Lung (tissue), 17 donors: ENCODE measurements at places on chromosomes 16 and 17. TPM values are rescaled to one million over a fixed set of nuclear protein-coding genes. Genes with fewer than 3 reads are reported as not detected.
A peak's percentile ranks its signal among the peaks of the same experiment; 100 is the strongest.

KRT27 gene
- polyA plus RNA-seq, result 1.5 TPM

TBC1D3E gene
- not detected for polyA plus RNA-seq

GPR142 gene
- polyA plus RNA-seq, result not detected

GRCh38 chr17:14201021-14201987 is 35.4 kb downstream of the CDRT15 start:
- DNase-seq, result peak; percentile 64

DNA sequence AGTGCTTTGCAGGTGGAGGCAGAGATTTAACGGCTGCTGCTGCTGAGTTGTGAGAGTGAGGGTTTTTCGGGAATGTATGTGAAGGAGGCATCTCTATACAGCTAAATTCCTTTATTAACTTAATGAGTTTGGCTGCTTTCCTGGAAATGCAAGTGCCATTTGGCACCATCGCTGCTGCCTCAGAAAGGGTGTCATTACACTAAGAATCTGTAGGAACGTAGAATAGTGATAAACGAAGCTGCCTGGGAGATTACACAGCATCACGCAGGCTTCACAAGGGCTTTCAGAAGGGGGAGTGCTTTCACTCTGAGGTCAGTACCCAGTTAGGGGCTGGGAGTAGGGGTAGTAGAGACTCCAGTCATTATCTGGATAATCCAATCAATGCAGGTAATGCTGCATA is 14.1 kb upstream of the NLRP1 start:
- DNase-seq, result no peak

DNA sequence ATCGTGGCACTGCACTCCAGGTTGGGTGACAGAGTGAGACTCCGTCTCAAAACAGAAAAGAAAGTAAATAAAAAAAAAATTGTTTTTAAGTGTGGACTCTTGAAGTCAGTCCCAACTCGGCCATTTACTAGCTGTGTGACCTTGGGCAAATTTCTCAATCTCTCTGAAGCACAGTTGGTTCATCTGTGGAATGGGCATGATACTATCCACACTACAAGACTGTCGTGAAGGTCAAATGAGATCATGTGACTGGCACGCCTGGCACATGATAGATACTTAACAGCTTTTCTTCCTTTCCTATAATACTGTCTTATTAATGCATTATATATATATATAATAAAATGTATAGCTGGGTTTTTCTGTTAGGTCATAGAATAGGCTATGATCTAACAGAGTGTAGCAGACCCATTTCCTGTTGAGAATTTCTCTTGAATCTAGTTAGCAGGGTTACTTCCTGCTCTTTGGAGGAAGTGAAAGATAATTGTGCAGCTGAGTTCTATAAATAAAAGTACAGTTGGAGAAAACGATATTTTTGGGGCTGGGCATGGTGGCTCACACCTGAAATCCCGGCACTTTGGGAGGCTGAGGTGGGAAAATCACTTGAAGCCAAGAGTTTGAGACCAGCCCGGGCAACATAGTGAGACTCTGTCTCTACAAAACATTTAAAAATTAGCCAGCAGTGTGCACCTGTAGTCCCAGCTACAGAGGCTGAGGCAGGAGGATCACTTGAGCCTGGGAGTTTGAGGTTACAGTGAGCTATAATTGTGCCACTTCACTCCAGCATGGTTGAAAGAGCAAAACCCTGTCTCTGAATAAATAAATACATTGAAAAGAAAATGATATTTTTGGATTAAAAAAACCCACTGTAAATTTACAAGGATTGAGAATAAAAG is 7.3 kb downstream of the MILR1 start:
- peak; percentile 21 for DNase-seq

DNA sequence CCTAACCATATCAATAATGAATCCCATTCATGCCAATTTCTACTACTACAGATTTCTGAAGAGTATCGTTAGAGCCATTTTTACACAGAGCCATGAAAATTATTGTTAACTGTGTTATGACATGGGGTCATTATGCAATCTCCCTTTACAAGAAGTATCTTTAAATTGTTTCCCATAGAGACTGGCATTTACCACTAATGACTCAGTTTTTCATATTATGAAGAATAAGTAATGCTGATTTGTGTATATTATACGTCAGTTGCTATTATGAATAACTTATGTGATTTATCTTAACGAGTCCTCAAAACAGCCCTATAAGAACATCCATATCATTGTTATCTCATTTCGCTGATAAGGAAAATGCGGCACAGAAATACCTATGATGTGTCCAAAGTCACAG is 173.8 kb downstream of the KCNJ2 start:
- no peak for DNase-seq

GRCh38 chr17:55563363-55563762 is 52.1 kb upstream of the SMIM36 start:
- DNase-seq, result peak; percentile 16

DNA sequence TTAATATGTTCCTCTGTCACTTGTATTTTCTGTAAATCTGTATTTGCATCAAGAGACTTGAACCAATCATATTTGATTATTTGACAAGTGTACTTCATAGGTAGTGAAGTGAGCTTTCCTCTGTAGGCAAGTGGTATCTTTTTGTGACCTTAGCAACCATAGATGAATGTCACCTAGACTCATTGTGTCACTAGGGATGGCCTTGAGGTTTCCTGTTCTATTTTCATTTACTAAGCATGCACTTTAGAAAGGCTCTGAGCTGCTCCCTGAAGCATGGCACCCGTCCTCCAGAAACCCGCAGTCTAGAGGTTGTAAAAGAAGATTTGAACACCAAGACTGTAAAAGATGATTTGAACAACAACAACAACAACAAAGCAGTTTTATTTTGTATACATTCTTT is 151.7 kb downstream of the PRKCB start:
- no peak for DNase-seq

DNA sequence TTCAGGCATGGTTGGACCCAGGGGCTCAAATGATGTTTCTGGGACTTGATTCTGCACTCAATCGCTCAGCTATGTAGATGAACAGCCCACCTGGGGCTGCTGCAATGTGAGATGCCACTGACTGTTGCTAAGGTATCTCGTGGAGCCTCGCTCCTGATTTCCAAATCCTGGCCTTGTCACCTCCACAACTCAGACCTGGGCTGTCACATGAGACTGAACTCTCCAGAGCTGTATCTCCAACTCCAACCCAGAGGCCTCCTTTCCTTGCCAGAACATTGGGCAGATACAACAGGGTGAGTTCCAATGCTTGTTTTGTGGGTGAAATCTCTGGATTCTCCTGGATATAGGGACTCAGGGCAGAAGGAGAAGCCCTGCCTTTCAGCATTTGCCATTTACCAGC is 79.5 kb downstream of the GNAO1 start:
- DNase-seq, result no peak

DNA sequence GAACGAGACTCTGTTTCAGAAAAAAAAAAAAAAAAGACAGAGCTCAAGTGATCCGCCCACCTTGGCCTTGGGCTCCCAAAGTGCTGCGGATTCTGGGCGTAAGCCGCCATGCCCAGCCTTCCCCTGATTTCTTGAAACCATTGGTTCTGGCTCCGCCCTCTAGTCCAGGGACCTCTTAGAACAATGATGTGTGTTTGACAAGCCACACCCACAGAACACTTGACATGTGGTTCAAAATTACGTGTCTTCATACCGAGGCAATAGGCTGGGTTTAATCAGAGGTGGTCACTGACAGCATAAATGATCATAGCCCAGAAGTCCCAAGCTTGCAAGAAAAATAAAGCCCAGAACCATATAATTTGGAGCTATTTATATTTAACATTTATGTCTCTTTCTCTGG is 23.0 kb downstream of the KNOP1 start:
- DNase-seq, result no peak

GRCh38 chr17:45429339-45430005 is 3.2 kb downstream of the ARHGAP27 start:
- no peak for DNase-seq
